ENCODE measurements at places on chromosomes 1 and 21.
A peak's percentile ranks its signal among the peaks of the same experiment; 100 is the strongest.

- no peak for DNase-seq
These were observed 9.4 kb downstream of the PRDM16 start for GRCh38 chr1:3078430-3078861.

DNA sequence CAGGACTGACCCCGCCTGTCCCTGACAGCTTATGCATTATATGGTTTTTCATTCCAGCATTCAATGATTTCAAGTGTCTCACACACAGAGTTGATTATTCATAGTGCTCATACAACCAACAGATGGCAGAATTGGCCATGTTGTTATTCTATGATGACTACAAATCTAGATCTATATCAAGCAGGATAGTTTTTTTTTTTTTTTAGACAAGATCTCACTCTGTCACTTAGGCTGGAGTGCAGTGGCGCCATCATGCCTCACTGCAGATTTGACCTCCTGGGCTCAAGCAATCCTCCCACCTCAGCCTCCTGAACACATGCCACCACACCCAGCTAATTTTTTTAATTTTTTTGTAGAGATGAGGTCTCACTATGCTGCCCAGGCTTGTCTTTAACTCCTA lies 40.1 kb upstream of the LRRC8D start:
- peak; percentile 65 for DNase-seq

DNA sequence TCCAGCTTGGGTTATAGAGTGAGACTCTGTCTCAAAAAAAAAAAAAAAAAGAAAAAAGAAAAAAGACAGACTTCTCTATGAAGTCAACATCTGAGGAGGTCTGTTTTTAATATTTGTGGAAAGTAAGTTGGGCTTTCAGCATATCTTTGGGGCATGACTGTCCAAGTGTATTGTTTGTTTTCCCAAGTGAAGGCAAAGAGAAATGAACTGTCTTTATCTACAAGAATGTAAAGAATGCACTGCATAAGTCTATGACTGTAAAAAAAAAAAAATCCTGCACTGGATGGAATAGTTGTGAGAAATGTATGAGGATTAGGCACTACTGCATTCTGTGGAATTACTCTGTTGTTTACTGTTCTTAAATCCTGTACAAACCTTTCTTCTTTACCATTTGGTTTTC lies 45.6 kb upstream of the TMEM61 start:
- peak; percentile 91 for DNase-seq

DNA sequence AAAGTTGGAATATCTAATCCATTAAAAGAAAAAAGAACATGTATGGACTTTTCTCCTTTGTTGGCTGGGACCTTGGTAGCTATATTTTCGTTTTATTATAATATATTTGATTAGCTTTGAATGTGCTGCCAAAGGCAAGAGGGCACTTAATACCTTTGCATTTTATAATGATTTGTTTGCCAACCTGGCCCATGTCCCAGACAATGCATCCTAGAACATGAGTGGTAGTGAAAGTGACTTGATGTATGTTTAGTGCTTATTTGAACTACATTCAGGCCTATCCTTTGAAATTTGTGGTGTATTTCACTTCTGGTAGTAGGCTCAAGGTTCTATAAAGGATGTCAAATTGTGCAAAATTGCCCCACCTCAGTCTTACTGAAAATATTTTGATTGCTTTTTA lies 25.9 kb downstream of the CACHD1 start:
- no peak for DNase-seq

DNA sequence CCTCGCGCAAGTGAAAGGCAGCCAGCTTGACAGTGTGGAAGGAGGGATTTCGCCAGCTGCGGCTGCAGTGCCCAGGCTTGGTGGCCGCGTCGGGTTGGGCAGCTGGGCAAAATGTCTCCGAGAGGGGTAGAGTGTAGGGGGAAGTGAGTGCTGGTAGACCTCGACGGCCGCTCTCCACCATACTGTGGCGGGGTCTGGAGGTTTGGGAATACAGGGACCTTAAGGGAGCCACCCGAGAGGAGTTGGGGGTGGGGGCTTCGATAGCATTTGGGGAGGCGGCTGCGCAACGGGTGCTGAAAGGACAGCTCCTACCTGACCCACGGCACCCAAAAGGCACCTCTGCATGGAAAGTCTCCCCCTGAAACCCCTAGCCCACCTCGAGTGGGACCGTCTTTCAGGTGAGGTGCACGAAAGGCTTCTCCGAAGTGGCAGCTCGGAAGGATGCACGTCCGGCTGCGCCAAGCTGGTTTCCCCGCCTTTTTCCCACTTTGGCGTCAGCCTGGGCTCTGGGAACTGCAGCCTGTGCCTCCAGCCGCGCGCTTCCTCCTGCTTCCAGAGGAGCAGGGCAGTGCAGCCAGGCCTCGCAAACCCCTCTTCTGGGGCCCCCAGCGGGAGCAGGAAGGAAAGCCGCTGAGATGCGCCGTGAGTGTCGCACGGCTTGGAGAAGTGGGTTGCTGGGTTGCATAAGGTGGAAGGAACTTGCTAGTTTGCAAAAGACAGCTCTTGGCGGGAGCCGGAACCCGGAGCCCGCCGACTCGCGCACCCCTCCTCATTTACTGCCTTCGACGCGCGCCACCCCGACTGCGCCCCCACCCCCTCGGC lies 531 bp upstream of the HMGN2 start:
- DNase-seq: peak; percentile 71

DNA sequence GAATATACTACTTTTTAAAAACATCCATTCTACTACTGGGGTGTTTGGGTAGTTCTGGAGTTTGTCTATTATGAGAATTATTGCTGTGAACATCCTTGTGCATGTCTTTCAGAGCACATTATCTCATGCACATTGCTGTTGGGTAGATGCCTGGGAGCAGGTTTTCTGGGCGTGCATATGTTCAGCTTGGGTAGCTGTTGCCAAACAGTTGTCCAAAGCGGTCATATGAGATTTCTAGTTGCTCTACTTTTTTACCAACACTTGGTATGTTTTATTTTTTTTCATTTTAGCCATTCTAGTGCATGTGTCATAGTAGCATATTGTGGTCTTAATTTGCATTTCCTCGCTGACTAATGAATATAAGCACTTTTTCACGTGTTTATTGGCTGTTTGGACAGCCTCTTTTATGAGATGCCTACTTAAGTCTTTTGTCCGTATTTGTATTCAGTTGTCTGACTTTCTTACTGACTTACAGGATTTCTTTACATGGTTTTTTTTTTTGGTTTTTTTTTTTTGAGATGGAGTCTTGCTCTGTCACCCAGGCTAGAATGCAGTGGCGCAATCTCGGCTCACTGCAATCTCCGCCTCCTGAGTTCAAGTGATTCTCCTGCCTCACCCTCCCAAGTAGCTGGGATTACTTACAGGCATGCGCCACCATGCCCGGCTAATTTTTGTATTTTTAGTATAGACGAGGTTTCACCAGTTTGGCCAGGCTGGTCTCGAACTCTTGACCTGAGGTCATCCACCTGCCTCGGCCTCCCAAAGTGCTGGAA lies 18.1 kb downstream of the ZDHHC18 start:
- DNase-seq: no peak

DNA sequence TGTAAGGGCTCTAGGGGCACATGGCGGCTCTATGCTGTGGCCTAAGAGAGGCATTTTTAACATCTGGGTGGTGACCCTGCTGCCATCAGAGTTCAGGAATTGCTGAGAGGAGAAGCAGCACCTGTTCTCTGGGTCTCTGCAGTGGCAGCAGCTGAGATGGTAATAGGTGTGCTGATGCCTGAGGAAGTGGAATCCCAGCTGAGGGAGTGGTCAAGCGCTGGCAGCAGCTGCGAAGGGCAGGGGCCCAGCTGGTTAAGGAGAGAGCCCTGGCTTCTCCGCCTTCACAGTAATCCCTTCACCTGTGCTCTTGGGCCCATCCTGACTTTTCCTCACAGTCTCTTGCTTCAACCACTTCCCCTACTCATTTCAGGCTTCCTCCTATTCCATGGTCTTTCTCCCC lies 39.8 kb downstream of the GJA5 start:
- DNase-seq: no peak

DNA sequence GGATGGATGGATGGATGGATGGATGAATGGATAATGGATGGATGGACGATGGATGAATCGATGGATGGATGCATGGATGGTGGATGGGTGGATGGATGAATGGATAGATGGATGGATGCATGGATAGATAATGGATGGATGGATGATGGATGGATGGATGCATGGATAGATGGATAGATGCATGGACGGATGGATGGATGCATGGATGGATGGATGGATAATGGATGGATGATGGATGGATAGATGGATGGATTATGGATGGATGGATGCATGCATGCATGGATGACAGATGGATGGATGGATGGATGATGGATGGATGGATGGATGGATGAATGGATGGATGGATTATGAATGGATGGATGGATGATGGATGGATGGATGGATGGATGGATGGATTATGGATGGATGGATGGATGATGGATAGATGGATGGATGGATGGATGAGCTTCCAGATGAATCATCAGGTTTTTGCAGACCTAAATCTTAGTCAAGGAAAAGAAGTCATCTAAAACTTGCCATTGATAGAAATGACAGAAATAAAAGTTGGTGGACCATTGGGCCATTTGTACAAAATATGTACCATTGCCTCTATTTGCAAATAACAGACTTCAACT lies 175.4 kb upstream of the KLHDC7A start:
- DNase-seq: no peak

- DNase-seq: no peak
These were observed 24.5 kb downstream of the HUNK start for GRCh38 chr21:31897311-31897710.

DNA sequence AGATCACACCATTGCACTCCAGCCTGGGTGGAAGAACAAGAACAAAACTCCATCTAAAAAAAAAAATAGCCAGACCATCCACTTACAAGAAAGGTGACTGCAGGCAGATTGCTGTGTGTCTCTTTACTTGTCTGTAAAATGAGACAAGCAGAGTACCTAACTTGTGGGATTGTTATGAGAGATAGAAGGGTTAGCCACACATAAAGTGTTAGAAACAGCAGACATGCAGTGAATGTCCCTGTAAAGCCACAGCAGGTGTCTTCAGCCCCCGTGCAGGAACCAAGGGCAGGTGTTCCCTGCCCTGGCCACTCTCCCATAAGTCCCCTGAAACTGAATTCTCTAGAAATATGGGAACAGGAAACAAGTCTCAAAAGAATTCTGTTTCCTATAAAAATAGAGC lies 40.8 kb upstream of the EFHD2 start:
- no peak for DNase-seq

DNA sequence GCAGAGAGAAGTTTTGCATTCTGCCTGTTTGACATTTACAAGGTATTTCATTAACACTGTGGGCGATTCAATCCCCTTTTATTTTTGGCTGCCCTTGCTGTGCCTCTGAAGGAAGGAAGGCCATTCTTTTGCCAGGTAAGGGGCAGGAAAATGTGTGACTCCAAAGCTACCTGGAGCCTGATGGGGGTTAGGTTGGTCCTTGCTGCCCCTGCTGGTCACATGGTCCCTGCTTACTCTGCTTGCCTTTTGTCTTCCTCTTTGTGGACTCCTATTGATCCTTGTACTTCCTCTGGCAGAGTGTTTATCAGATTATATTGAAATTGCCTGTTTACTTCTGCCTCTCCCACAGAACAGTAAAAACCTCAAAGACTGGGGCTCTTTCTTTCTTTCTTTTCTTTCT lies 65.7 kb downstream of the ST6GALNAC3 start:
- no peak for DNase-seq

GRCh38 chr1:44436401-44437106 lies 31.5 kb downstream of the RNF220 start:
- DNase-seq: no peak

GRCh38 chr1:200368556-200368955 lies 41.3 kb downstream of the ZNF281 start:
- no peak for DNase-seq

DNA sequence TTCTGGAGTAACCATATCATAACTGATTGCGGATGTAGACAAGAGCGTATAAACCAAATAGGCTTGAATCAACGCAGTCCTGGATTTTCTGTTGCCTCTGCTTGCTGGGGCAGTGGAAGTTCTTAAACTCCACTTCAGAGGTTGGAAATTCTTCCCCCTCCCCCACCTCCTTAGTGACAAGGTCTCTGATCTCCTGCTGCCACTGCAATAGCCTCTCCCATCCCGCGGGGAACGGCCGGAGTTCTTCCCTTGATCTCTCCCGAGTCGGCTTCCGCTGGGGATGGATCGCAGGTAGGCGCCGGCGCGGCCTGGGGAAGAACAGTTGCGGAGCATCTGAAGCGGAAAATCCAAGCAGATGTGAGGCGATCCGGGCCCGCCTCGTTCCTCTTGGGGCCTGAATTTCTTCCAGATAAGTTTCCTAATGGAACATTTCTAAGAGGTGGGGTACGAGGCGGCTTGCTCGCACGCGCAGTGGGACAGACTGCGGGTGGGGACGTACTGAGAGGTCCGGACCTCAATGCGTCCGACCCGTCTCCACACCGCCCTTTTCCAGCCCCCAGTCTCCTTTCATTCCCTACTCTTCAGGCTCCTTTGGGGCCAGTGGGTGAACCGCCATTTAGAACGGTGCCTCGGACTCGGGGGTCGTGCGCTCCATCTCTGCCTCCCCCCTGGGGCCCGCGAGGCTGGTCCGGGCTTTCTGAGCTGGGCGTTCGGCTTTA lies 3.1 kb upstream of the SIM2 start:
- DNase-seq: no peak
